ENCODE measurements at places on chromosomes 16 and 17.

DNA sequence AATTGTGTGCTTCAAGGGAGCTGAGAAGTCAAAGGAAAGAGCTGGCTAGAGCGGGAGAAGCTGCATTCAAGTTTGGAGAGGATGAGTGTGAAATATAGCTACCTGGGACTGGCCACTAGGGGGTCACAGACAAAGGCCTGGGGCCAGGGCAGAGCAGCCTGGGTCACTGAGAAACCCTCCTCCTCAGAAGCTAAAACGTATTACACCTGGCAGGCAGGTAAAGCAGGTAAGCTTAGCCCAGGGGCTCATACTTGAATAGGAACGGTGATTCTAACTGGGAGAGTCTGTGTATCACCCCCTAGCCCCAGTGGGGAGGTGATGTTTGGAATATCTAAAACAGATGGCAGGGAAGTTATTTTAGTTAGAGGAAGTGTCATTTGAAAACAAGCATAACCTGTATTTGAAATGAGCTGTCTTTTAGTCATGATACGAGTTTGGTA, 6.8 kb downstream of the KRT37 start:
- DNase-seq: no peak

DNA sequence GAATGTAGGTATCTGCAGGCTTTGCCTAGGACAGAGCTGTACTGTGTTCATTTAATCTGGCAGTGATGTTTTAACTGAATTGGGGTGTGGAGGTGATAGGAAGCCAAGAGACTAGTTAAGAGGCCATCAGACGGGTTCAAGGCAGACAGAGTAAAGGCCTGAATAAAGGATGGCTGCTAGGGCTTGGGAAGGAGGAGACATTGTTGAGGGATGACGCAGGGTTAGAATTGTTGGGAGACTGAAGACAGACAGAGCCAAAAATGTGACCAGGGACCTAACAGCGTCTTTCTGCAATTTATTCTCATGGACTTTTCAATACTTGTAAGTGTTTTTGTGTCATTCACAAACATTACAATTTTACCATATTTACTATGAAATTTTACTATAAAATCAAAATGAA, 48.6 kb upstream of the MYH10 start:
- DNase-seq: no peak

- DNase-seq: no peak
These were observed 188.8 kb downstream of the PRKCA start for GRCh38 chr17:66491213-66491612.

GRCh38 chr16:13178318-13178717, 276.9 kb downstream of the SHISA9 start:
- no peak for DNase-seq

- peak; percentile 66 for DNase-seq
These were observed 6.4 kb downstream of the MRPL28 start for GRCh38 chr16:363766-364490.

- DNase-seq: no peak
These were observed 192.8 kb downstream of the C16orf78 start for GRCh38 chr16:49566432-49566831.

- no peak for DNase-seq
These were observed 94.6 kb downstream of the EMP2 start for GRCh38 chr16:10485698-10486382.

DNA sequence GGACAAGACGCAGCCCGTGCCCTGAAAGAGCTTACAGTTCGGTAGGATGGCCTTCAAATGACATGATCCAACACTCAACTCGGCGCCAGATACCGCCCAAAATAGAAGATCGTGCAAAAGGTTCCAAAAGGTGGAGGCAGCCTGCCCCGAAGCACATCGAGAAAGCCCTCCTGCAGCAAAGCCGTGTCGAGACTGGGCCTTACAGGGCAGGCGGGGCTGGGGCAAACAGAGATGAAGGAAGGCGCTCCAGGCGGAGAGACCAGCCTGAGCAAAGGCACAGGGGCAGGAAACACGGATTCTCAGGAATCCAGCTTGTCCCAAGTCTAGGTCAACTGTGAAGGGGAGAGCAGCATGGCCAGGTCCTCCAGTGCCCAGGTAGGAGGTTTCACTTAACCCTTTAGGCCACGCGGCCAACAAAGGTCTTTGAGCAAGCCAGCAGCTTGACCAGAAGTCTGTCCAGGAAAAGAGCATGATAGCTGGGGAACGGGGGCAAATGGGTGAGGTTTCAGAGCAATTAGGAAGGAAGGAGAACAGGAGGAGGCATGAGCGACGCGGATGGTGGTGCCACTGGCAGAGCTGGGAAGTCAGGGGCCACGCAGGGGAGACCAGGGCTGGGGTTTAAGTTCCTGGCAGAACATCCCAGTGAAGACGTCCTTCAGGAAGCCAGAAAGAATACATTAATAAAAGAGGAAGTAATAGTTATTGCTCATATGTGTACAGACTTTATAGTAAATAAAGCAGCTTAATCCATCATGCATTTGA, 21.2 kb upstream of the EIF1 start:
- DNase-seq: no peak

DNA sequence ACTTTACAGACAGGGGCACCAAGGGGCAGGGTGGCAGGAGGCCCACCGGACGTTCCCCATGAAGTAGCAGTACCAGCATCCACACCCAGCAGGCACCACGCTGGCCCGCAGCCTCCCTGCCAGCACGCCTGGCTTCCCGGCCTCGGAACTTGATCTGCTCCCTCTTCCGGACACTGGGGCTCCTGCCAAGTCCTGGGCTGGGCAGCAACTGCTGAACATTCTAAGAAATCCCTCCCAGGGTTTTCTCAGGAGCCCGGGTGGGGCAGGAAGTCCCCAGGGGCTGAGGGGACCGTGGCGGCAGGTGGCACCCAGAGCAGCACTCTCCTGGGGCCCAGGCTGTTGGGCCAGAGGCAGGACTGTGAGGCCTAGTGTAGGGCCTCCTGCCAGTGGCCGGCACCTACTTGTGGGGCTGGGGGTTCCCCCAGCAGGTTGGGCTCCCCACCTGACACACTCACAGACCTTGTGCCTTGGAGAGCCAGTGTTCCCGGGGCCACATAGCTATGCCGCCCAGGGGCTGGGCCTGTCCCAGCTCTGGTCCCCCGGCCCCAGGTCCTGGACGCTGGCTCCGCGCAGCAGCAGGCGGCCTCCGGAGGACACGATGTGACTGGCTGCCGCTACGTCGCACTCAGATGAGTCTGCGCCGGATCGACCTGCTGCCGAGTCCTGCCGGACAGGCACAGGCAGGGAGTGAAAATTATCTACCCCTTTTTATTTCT, 86.2 kb upstream of the CBX4 start:
- DNase-seq: no peak

DNA sequence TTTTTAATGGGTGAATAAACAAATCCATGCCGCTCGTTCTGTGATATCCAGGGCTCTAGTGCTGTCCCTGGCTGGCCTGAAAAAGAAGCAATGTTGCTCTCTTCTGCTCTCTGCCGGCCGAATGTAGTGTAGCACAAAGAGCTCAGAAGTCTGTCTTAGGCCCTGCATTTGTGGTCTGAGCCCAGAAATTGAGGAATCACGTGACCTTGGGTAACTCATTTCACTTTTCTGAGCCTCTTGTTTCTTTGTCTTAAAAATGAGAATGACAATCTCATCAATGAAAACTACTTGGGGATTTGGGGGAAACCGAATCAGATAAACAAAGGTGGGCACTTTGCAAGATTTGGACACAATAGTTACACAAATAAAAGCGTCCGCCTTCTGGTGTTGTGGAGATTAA, 381.6 kb upstream of the ASIC2 start:
- DNase-seq: no peak

DNA sequence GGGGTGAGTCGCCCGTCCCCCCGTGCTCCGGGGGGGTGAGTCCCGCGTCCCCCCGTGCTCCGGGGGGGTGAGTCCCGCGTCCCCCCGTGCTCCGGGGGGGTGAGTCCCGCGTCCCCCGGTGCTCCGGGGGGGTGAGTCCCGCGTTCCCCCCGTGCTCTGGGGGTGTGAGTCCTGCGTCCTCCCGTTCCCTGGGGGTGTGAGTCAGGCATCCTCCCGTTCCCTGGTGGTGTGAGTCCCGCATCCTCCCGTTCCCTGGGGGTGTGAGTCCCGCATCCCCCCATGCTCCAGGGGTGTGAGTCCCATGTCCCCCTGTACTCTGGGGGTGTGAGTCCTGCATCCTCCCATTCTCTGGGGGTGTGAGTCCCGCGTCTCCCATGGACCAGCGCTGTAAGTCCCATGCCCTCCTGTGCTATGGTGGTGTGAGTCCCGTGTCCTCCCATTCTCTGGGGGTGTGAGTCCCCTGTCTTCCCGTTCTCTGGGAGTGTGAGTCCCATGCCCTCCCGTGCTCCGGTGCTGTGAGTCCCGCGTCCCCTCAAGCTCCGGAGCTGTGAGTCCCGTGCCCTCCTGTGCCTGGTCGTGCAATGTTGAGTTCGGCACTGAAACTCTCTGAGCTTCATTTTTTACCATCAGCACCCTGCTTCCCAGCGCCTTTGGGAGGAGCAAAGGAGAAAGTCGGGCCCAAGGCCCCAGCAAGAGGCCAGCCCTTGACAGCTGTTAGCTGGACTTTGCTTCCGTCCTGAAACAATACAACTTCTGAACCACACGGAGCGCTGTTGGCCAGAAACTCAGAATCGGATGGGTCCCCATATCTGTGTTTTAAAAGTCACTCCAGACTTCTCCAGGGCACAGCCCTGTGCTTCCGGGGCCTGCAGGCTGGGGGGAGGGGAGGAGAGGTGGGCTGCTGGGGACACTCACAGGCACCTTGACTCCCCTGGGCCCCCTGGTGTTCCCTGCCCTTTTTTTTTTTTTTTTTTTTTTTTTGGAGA, 11.5 kb upstream of the ZC3H18 start:
- DNase-seq: no peak

GRCh38 chr17:79272666-79273219, 198.1 kb downstream of the ENGASE start:
- no peak for DNase-seq

- DNase-seq: no peak
These were observed 52.0 kb downstream of the LDHD start for GRCh38 chr16:75064403-75065148.

DNA sequence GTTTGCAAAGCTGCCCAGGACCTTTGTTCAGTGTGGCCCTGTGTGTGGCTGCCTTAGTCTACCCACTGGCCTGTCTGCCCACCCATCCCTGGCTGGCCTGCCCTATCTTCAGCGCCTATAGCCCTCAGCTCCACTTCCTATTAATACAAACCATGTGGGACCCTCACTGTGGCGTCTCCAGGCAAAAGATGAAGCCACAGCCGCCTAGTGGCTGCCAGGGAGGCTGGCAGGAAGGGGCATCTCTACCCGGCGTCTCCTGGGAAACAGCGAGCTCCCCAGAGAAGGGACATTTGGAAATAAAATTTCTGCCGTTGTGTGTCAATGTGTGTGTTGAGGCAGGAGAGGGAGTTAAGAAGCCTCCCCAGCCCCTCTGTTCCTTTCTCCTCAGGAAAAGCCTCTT, 31.5 kb downstream of the NEUROD2 start:
- DNase-seq: no peak

DNA sequence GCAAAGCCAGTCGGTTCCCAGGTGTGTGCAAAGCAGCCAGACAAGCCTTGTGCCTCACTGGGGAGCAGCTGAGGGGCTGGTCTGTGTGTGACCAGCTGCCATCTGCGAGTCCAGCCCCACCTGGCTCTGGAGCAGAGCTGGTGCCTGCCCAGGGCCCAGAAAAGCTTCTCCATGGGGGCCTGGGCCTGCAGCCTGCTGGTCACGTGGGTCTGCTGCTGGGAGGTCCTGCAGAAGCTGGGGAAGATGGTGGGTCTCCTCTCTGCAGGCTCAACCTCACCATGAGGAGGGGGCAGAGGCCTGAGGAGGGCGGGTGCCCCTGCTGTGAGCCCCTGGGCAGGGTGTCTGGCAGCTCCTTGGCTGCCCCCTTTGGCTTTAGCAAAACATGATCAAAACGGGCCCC, 71.9 kb downstream of the ENGASE start:
- DNase-seq: no peak

DNA sequence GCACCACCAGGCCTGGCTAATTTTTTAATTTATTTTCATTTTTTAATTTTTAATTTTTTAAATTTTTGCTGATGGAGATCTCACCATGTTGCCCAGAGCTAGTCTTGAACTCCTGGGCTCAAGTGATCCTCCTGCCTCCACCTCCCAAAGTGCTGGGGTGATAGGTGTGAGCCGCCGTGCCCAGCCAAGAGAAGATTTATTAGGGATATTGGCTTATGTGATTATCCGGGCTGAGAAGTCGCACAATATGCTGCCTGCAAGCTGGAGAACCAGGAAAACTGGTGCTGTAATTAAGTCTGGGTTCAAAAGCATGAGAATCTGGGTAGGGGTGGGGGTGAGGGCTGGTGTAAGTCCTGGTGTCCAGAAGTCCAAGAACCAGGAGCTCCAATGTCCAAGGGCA, 2.5 kb upstream of the C16orf90 start:
- no peak for DNase-seq

- DNase-seq: no peak
These were observed 83.4 kb upstream of the ZFHX3 start for GRCh38 chr16:73131156-73131862.

- no peak for DNase-seq
These were observed 14.1 kb downstream of the RAD51C start for GRCh38 chr17:58706351-58707140.
